Osteocyte (in vitro differentiated cells): ENCODE measurements at places on chromosomes 11 and 22.

DNA sequence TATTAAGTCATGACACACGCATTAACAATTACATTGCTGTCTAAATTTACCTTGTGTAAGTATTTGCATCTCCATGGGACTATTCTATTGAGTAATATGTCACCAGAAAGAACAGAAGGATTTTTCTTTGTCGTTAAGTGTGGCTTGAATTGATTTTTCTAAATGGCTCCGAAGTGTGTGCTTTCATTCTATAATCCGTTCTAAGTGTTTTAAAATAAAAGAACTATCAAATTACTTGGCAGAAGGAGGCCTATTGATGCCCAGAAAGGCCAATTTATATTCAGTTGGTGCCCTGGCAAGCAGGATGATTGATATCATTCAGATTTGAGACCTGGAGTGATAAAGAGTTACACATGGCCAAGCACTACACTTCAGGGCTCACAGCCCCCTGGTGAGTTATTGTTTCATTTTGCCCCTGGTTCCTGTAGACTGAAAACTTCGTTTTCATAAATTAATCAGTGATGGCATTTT, 538.9 kb upstream of the ANO5 start:
- no peak for DNase-seq

- no peak for DNase-seq
These were observed 24.4 kb upstream of the FSHB start for GRCh38 chr11:30206249-30206996.

- DNase-seq = no peak
These were observed 7.7 kb upstream of the TCF20 start for GRCh38 chr22:42277988-42278776.

DNA sequence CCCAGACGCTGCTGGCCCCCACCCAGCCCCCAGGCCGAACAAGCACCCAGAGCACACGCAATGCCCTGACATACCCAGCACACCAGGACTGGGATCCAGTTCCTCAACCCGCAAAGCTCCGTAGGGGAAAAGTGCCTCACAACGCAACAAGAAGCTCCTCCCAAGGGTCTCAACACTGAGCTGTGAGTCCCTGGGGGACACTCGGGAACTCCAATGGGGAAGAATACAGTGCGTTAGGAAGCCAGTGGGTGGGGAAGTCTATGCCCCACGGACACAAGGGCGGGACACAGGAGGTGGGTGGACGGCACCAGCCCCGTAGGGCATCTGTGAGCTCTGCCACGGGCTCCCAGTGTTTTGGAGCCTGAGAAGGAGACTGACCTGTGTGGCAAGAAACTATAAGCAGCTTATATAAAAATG, 1.6 kb downstream of the DEAF1 start:
- no peak for DNase-seq

DNA sequence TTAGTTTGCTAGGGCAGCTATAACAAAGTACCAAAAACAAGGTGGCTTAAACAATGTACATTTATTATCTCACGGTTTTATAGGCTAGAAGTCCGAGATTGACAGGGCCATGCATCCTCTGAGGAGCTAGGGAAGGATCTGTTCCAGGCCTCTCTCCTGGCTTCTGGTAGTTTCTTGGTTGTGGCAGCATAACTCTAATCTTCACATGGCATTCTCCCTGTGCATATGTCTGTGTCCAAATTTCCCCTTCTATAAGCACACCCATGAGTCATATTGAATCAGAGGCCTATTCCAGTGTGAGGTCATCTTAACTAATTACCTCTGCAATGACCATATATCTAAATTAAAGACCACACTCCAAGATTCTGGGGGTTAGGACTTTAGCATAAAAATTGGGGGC, 31.3 kb upstream of the MMP13 start:
- no peak for DNase-seq

DNA sequence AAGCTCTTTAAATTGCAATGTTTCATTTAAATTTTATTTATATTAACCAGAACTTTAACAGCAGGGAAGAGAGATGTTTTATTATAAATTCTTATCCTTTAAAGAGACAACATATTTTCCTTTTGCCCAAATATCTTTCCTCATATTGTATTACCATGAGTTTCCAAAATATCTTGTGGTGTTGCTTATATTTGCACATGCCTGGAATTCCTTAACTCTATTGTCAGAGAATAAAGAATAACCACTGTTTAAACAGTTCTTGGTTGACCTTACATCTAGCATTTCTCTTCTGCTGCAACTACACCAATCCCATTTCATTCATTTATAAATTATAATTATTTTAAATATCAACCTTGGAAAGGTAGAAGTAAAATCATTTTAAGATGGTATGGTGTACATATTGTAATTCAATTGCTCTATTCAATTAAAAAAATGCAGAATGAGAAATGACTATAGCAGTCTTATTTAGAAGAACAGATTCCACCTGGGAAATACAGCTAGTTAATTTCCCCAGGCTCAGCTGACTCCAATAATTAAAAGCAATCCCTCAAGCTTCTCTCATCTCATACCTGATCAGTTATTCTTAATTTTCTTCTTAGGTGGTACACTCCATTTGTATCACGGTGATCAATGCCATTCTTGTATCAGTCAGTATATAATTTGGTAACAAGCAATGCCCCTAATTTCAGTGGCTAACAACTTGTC, 923.3 kb downstream of the KCNA4 start:
- DNase-seq = no peak

- DNase-seq = no peak
These were observed 1.3 kb downstream of the ABTB2 start for GRCh38 chr11:34356576-34356912.

GRCh38 chr11:111391328-111392124, 12.5 kb upstream of the POU2AF1 start:
- peak; percentile 65 for DNase-seq

GRCh38 chr11:74713686-74714085, 17.5 kb downstream of the CHRDL2 start:
- no peak for DNase-seq

DNA sequence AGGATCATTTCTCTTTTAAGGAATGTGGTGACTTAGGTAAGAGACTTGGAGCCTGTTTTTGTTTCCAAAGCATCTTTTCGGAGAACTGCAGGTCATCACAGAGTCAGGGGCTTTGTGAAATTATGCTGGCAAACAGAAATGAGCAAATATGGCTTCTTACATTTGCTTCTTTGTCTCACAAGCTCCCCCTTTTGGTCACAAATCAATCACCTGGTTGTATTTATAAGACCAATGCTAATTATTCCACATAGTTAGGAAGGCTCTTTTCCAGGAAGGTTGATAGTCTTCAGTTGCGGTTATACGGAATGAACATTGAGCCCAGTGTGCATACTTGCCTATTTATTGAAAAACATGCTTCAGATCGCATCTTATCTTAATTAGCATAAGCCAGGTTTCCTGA, 34.6 kb upstream of the CEP126 start:
- no peak for DNase-seq

- DNase-seq = no peak
These were observed 35.2 kb downstream of the MOV10L1 start for GRCh38 chr22:50125029-50125428.

- no peak for DNase-seq
These were observed 717.8 kb downstream of the JRKL start for GRCh38 chr11:97107604-97108003.

- DNase-seq = no peak
These were observed 572.6 kb downstream of the INSC start for GRCh38 chr11:15687342-15687741.

DNA sequence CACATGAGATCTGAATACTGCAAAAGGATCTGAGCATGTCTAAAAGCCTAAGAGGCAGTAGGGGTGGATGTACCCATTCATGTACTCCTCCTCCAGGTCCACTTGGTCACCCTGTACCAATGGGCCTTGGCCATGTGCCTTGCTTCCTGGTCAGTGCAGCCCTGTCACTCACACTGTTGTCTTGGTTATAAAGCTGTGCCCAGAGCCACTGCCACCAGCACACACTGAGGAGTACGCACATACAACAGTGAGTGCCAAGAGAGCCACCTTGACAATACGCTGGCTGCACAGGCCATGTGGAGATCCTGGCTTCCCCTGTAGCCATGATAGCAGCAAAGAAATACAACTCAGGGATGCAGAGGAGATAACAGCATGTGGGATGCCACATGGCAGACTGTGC, 96.4 kb upstream of the LDLRAD3 start:
- no peak for DNase-seq

DNA sequence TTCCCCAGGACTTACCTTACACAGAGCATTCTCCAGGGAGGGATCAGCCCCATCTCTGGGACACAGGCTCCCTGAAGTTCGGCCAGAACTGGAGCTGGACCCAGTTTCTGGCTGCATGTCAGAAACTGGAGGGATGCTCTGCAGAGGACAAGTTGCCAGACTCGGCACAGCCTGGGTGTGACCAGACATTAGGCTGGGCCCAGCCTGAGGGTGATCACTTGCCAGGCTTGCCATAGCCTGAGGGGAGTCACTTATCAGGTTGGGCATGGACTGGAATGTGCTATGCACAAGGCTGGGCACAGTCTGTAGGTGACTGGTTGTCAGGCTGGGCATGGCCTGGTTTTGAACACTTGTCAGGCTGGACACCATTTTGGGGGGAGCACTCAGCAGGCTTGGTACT, 30.7 kb upstream of the STK33 start:
- no peak for DNase-seq

DNA sequence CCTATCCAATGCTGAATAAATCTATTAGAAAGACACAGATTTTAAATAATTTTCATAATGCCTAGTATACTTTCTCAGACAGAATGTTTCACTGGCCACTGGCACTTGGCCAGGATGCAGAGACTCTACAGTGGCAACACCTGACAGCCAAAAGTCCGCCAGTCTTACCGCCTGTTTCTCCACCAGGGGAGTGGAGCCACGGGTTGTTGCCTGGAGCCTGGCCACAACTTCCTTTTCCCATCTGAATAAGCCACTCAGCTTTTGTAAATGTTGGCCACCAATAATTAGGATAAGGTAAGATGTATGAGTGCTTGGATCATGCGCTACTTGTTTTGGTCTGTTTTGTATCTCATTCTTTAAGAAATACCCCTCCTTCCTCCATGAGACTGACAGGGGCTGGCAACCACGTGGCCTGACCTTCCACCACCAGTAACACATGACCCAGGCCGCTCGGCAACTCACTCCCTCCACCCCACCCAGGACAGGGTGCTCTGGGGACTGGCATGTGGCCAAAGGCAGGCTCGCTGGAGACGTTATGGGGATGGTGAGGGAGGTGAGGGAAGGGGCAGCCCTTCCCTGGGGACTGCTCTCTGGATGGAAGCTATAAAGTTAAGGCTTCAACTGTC, 93.0 kb upstream of the BID start:
- no peak for DNase-seq

- no peak for DNase-seq
These were observed 159.8 kb downstream of the ADAMTS15 start for GRCh38 chr11:130608287-130608686.

GRCh38 chr11:77558380-77558779, 31.4 kb upstream of the AQP11 start:
- peak; percentile 56 for DNase-seq

- no peak for DNase-seq
These were observed 71.9 kb downstream of the FBXO7 start for GRCh38 chr22:32546496-32546895.

DNA sequence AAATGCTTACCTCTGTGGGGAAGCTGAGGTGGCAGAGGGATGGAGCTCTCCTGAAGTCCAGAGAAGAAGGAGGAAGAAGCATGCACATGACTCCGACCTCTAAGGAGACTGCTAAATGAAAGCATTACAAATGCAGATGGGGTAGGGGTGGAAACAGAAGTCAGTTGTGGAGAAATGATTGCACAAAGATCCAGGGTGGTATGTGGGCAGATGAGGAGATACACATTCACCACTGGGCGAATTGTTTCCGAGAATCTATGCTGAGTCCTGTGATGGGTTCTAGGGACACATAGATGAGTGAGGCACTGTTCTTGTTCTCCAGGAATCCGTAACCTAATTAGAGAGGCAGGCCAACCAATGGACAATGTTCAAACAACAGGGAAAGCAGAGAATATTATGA, 188.9 kb upstream of the ZBED5 start:
- DNase-seq = no peak

DNA sequence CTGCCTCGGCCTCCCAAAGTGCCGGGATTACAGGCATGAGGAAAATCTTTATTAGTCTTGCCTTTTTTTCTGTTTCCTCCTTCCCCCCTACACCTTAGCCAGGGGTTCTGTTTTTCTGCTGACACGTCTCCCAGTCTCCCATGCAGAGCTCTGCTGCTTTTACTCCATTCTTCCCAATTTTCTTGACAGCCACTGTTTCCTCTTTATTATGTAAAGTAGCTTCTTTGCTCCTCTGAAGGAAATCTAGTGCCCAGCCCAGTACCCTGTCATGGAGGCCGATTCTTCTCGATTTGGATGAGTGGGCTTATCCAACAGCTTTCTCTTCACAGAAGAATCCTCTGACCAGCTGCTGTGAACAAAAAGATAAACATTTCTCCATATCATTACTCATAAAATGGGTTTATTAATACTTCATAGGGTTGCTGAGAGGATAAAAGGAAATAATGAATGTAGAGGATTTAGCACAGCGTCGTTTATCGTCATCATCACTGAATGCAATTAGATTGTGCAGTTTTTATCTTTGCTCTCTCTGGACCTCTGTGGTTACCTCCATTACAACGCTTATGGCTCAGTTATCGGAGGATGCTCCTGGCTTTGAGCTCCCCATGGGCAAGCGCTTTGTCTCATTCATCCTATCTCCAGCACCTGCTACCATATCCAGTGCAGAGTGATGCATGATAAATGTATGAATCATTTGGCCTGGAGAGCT, 375.6 kb upstream of the C11orf87 start:
- DNase-seq = no peak

GRCh38 chr22:31488988-31489617, 539 bp downstream of the EIF4ENIF1 start:
- peak; percentile 85 for DNase-seq

DNA sequence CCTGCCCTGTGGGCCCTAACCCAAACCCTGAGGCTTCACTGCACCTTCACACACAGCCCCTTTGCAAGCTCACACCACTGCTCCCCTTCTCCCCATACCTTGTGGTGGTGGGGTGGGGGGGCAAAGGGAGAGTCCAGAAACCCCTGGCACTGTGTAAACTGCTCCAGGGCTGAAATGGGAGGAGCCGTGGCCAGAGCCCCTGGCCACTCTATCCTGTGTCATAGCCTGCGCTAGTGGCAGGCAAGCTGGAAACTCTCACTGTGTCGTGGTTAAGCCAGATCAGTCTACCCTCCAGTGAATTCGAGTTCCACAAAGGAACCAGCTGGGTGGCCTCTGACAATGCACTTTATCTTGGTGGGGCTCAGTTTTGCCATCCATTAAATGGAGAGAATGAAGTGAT, 8.4 kb upstream of the SYT13 start:
- peak; percentile 65 for DNase-seq

DNA sequence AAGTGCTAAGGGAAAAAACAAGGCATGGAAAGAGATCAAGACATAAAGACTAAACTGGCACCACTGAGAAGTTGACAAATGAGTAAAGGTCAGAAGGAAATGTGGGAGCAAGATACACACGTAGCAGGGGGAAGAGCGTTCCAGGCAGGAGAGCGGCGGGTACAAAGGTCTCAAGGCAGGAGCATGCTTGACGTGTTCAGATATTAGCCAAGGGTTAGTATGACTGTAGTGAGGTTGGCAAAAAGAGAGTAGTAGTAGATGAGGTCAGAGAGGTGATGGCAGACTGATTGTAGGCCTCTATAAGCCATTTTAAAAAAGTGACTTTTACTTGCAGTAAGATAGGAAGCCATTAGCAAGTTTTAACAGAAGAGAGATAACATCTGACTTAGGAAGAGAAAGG, 9.9 kb downstream of the SYT9 start:
- no peak for DNase-seq

- no peak for DNase-seq
These were observed 138.0 kb upstream of the POU2AF2 start for GRCh38 chr11:111107501-111107900.
